ENCODE measurements at places on chromosomes 5 and 9.

DNA sequence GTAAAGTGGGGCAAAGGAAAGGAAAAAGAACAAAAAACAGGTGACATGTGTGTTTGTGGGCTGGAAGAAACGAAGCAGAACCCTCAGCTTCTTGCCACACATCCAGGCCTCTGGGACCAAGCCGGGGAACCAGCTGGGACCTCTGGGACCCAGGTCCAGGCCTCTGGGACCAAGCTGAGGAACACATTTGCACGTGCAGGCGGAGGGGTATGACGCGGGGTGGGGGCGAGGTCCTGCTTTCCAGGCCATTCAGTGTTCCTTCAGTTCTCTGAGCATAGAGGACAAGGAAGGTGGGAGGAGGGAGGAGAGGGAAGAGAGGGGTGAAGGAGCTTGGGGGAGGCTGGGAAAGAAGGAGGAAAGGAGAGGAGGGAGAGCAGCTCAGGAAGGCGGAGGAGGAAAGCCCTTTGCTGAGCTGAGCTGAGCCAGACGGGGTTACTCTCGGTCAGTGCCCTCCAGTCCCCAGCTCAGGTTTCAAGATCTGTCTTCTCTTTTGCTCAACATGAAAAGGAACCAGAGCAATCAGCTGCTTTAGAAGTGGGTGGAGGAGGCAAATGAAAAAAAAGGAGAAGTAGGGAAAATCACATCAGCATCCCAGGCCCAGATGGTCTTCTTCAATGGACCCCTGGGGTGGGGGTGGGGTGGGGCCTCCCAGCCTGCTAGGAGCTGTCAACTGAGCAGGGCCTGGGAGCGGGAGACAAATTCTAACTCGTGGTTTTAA lies 59.1 kb downstream of the ABCA1 start:
- no peak for DNase-seq

GRCh38 chr9:136341042-136341655 lies 13.8 kb downstream of the GPSM1 start:
- DNase-seq, result no peak

- no peak for DNase-seq
These were observed 55.4 kb downstream of the FOXI1 start for GRCh38 chr5:170161069-170161468.

DNA sequence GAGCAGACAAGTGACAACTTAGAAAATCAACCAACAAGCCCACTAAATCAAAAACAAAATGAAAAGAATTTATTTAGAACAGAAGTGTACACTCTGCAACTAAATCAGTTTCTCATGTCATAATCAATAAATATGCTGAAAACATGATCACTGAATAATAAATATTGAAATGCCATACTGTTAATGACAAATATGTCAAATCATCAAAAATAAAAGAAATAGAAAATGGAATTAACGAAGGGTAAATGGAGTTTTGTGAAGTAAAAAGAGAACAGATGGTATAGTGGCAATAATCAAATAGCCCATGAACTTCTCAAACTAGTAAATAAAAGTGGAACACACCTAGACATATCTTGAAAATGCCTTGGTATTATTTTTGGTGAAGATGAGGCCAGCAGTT lies 744.9 kb downstream of the TAF11L14 start:
- DNase-seq, result no peak

DNA sequence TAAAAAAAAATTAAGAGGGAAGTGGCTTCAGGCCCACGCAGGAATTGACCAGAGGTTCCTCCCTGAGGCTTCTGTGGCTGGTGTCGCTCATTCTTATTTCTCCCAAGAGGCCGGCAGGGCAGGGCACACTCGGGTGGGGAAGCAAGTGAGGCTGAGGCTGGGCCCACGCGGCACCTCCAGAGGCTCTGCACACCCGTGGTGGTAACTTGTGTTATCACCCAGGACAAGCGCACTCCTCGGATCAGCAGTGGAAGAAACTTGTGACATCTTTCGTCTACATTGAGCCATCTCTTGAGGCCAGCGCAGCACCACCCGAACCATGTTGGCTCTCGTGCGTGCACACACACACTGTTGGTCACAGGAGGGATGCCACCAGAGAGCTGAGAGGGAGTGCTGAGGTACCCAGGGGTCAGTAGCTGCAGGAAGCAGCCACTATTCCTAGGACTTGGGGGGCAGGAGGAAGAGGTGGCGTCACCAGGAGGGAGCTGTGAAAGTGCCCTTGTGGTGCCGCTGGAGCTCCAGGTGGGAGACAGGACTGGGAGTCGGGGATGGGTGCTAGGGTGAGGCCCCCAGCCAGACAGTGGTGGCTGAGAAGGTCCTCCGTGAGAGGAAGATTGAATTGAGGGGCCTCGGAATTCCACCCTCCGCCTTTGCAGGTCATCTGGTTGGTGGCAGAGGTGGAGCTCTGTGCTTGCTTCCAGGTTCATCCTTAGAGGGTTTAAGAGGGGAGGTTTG lies 6.4 kb downstream of the NDUFS6 start:
- DNase-seq, result no peak

GRCh38 chr5:32783661-32784060 lies 72.5 kb downstream of the NPR3 start:
- no peak for DNase-seq

- no peak for DNase-seq
These were observed 70.1 kb upstream of the IFNK start for GRCh38 chr9:27453860-27454553.

GRCh38 chr9:83247732-83248131 lies 184.8 kb upstream of the RASEF start:
- DNase-seq, result no peak

DNA sequence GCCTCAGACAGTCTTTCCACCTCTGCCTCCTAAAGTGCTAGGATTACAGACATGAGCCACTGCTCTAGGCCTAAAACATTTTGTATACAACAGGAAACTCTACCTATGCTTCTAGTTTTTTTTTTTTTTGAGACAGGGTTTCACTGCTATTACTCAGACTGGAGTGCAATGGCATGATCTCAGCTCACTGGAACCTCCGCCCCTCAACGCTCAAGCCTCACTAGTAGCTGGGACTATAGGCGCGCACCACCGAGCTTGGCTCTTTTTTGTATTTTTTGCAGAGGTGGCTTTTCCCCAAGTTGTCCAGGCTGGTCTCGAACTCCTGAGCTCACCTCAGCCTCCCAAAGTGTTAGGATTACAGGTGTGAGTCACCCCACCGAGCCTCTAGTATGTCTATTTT lies 5.4 kb downstream of the HSPA9 start:
- no peak for DNase-seq

GRCh38 chr5:56070851-56071465 lies 76.2 kb upstream of the IL6ST start:
- DNase-seq, result no peak

- DNase-seq, result no peak
These were observed 420.9 kb downstream of the SPOCK1 start for GRCh38 chr5:137078171-137078665.
